ENCODE measurements at places on chromosomes 7 and 10.

GRCh38 chr10:86257683-86258082 lies 108.9 kb downstream of the GRID1 start:
- DNase-seq, result no peak

- DNase-seq, result no peak
These were observed 16.2 kb upstream of the INSIG1 start for GRCh38 chr7:155281398-155281969.

- no peak for DNase-seq
These were observed 5.7 kb upstream of the PRR15 start for GRCh38 chr7:29557954-29558353.

DNA sequence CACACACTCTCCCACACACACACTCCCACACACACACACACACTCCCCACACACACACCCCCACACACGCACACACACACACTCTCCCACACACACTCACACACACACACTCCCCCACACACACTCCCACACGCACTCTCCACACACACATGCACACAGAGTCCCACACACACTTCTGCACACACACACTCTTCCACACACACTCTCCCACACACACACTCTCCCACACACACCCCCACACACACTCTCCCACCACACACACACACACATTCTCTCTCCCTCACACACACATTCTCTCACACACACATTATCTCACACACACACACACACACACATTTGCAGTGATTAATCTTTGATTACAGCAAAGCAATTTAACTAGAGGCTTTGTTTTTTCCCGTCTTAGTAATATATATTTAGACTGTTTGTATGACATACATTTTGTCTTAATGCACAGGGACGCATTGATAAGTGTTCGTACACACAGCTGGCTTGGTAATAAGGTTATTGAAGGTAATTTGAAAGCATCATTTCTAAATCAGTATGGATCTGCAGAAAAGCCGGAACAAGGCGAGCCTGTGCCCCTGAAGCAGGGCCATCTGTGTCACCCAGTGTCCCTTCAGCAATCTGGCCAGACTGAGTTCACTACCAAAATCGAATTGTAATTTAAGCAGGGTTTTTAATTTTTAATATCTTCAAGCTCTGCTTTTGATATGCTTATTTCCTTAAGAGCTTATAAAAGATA lies 69.9 kb upstream of the SH2B2 start:
- DNase-seq, result no peak

- DNase-seq, result no peak
These were observed 78.4 kb upstream of the IKZF1 start for GRCh38 chr7:50226145-50226544.

DNA sequence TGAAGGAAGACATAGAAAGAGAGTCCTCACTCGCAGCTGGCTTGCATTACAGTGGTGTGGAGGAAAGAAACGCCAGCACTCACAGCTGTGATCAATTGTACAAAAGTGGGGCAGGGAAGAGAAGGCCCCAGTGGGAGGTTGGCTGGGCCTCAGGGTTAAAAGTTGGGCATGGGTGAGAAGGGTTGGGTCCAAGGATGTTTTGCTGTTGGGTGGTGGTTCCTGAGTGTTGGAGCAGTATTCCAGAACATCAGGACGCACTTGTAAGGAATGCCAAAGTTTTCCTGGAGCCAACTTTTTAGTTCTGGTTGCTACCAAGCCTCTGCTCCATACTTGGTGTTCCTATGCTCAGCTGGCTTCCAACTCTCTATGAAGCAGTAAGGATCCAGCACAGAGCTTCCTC lies 55.4 kb upstream of the MKRN1 start:
- DNase-seq, result no peak

DNA sequence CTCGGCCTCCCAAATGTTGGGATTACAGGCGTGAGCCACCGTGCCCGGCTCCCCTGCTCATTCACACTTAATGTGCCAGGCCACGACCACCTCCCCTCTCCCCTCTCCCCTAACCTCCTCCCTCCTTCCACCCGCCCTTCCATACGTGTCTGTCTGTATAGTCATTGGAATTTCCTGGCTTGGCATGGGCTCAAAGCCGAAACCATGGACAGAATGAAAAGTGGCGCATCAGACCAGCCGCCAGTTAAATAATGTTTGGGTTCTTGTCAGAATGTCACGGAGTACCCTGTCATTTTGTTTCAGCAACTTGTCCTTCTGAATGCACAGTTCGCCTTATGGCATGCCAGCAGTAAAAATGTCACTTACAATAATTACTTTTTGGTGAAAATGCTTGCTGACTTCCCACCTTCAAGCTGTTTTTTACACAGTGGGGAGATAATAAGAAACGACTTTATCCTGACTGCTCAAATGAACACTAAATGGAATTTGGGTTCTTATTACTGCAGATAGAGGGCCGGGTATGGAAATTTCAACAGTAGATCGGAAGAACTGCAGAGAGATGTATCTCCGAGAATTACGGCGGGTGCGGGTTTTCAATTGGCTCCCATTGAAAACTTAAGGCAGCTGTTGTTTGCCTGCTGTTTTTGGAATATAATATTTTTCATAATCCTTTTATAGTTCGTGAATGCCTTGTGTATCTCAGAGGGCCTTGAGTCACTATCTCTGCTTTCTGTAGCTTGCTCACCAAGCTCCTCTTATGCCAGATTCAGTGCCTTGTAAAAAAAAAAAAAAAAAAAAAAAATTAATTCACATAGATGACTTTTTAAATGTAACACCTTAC lies 65.5 kb upstream of the SH2B2 start:
- DNase-seq, result no peak

- DNase-seq, result no peak
These were observed 206.7 kb downstream of the AUTS2 start for GRCh38 chr7:69804962-69805361.

GRCh38 chr10:94232711-94233383 lies 129.9 kb downstream of the NOC3L start:
- DNase-seq, result no peak

DNA sequence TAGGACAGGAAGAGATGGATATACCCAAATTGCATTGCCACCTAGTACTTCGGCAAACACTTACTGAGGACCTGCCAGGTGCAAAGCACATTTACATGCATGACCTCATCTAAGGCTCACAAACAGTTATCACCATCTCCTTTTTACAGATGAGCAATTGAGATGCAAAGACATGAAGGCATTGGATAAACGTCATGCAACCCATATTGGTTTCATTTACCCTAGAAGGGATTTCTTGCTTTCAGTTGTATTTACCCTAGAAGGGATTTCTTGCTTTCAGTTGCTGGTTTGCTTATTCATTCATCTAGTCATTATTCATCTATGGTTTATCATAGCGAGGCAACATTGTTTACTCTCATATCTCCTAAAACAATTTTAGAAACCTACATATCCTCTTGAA lies 52.2 kb downstream of the STEAP1B start:
- no peak for DNase-seq

DNA sequence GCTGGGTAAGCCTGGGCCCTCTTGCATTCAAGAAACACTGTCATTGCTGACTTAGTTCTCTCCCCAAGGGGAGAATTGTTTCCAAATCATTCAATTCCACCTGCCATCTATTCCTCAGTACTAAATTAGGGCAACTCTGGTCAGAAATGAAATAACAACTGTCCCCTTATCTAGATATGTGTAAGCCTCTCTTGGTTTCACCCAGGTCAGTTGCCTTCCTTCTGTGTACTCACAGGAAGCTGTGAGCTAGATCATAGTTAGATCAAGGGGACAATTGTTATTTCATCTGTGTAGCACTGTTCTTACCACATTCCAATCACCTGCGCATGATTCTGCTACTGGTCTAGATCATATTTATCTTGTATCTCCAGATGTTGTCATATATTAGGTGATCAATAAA lies 483.0 kb upstream of the SORCS1 start:
- DNase-seq, result no peak

DNA sequence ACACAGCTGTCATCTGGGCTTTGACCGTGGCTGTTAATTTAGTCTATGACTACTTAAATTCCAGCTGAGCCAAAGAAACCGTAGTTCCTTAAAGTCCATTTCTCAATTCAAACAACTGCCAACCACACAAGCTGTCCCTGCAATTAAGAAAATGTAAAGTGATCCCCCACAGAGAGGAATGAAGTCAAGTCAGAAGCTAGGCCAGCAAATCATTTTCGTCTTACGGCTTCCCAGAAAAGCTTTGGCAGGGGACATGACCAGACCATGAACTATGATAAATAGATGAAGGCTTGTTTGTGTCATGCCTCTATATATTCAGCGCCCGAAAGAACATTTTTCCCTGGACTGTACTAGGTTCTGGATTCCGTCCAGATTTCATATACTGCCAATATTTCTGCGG lies 54.6 kb downstream of the HACD1 start:
- no peak for DNase-seq

- no peak for DNase-seq
These were observed 8.1 kb downstream of the ZNF32 start for GRCh38 chr10:43640603-43641002.

DNA sequence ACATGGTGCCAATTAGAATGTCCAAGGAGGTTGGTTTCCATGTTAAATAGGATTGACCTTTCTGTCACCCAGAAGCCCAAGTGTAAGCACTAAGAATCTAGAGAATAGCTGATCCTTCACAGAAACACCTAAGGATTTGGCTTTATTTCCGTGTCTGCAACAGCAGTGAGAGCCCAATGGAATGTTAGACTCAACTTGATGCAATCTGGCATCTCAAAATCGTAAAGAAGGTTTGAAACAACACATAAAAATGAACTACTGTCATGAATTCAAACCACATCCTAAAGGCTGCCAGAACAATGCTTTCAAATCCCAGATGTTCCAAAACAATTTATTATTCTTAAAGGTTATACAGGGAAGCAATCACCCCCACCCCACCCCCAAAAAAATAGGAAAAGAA lies 18.6 kb downstream of the PPP1R3C start:
- DNase-seq, result no peak

GRCh38 chr7:73899731-73900142 lies 38.8 kb downstream of the TMEM270 start:
- DNase-seq, result no peak

DNA sequence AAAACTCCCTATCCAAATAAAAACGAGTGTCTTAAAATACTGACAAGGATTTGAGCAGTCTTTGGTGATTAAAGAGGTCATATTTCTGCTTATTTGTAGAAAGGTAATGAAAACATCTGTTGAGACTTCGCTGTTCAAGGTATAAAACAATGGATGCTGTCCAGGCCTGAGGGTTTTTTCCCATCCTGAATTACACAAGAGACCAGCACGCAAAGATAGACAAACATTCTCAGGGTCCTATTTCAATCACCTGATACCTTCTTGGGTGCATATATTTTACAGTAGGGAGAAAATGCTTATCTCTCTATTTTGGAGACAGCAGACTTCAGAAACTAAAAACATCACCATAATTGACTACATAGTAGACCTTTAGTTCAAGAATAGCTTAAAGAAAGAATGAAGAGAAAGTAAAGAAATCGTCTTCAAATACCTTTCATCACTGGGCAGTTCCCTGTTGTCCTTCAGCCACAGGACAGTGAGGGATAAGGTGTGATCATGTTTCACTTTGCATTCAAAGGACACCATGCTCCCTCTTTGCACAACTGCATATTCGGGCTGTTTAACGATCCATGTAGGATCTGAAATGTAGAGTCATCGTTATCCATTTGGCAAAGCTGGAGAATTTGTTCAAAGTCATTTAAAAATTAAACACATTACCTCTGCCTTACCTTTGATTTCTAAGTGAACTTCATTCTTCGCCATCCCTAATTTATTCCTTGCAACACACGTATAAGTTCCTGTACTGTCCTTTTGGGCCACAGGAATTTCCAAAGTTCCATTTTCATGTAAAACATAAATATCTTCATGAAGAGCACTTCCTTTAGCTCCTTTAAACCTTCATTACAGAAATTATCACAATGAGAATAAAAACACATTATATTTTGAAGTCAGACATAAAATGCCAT lies 63.7 kb upstream of the LAMB4 start:
- no peak for DNase-seq

- DNase-seq, result no peak
These were observed 574.8 kb downstream of the ETV1 start for GRCh38 chr7:13414661-13415107.

DNA sequence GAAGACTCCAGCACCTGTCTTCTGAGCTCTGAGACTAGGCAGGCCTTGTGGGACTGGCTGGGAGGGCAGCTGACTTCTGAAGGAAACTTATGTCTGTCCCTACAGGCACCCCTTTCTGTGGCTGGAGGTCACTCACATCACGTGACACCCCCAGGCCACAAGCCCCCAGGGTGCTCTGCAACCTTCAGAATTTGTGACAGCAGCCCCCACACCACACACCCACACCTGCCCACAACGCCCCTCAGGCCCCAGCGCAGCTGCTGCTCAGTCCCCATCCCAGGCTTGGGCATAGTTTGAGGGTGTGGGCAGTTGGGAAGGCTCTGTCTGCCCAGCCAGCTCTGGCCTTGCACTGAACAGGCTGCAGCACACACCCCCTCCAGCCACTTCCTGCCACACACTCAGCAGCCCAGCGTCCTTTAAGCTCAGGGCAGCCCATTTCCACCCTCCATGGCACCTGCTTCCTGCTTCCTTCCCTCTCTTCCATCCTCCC lies 80.0 kb upstream of the UNC5B start:
- DNase-seq, result no peak

DNA sequence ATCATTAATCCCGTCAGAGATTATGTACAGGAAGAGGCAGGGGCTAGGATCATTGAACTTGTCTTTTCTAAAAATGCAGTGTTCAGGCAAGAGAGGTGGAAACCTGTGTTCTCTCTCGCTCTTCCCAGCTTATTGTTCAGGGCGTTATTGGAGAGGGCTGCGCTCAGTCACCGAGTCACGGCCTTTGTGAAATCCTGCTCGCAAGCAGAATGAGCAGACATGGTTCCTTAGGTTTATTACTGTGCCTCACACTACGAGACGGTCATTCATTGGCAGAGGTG lies 631 bp upstream of the PRKRIP1 start:
- no peak for DNase-seq

GRCh38 chr7:81180573-81180972 lies 261.7 kb upstream of the SEMA3C start:
- DNase-seq, result no peak

- no peak for DNase-seq
These were observed 56.6 kb downstream of the C10orf143 start for GRCh38 chr10:130054021-130054420.

GRCh38 chr10:52228556-52228955 lies 85.5 kb upstream of the DKK1 start:
- DNase-seq, result no peak

DNA sequence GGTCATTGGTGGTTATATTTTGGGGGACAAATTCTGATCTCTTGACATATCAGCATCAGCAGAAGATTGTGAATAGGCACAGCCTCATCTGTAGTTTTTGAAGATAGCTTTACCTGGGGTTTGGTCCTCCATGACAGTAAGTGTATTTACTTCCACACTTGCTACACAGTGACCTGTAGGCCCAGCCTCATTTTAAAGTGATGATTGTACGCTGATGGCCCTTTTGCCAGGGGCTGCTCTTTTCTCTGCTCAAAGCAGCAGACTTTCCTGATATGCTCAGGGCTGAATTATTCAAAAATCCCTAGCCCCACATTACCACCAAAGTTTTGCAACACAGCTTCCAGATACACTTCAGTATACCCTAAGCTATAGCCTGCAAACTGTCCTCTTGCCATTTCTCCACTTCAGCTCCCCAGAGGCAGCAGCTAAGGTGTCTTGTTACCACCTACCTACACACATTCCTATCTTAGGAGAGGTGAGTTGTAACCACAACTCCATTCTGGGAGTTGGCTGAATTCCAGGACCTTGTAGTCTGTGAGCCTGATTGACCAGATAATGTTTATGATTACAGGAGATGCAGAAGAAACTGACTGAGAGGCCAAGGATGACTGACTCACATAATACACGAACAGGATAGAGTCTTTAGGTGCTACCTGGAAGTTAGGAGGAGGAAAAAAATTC lies 6.0 kb downstream of the ASB4 start:
- DNase-seq, result no peak
